ENCODE measurements at places on chromosomes 12 and 14.

DNA sequence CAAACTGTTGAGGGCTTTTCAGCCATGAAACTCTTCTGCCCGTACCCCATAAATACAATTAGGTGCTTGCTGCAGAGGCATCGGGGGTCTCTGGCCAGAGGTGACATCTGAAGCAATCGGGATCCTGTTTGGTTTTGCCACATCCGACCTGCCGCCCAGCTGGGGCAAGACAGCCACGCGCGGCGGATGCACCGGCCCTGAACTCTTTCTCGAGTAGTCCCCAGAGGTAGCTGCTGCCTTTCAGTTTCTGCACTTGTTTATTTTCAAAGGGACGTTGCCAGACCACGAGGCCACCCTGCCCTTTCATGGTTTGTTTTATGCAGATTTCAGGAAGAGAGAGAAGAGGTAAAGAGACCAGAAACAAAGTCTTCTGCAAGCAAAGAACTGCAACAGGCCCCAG lies 10.6 kb upstream of the MLXIP start:
- DNase-seq, result peak; percentile 81

DNA sequence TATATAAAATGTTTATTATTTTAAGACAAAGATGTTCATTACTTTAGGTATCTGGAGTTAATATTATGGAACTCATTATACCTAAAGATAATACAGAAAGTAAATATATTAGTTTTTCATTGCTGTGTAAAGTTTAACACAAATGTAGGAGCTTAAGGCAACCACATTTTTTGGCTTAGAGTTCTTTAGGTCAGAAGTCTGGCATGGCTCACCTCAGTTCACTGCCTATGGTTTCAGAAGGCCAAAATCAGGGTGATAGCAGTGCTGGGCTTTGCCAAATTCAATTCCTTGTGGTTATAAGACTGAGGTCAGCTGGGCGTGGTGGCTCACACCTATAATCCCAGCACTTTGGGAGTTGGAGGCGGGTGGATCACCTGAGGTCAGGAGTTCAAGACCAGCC lies 35.5 kb upstream of the PRPF39 start:
- no peak for DNase-seq

- no peak for DNase-seq
Observed at GRCh38 chr12:48572326-48572725, 2.5 kb upstream of the LALBA start.

GRCh38 chr14:68649476-68650189 lies 143.2 kb downstream of the ZFP36L1 start:
- no peak for DNase-seq

- no peak for DNase-seq
Observed at GRCh38 chr12:1351926-1352325, 242.5 kb downstream of the FBXL14 start.

GRCh38 chr12:105506678-105507310 lies 176.3 kb downstream of the C12orf75 start:
- no peak for DNase-seq

GRCh38 chr12:76029982-76030340 lies 1.6 kb downstream of the PHLDA1 start:
- DNase-seq, result peak; percentile 39

GRCh38 chr14:50602035-50602434 lies 42.1 kb downstream of the ATL1 start:
- no peak for DNase-seq

GRCh38 chr14:88106377-88106776 lies 101.4 kb downstream of the GPR65 start:
- no peak for DNase-seq

- no peak for DNase-seq
Observed at GRCh38 chr12:109988903-109989302, 7.3 kb downstream of the GIT2 start.

- no peak for DNase-seq
Observed at GRCh38 chr14:74974364-74975058, 19.1 kb upstream of the PGF start.

DNA sequence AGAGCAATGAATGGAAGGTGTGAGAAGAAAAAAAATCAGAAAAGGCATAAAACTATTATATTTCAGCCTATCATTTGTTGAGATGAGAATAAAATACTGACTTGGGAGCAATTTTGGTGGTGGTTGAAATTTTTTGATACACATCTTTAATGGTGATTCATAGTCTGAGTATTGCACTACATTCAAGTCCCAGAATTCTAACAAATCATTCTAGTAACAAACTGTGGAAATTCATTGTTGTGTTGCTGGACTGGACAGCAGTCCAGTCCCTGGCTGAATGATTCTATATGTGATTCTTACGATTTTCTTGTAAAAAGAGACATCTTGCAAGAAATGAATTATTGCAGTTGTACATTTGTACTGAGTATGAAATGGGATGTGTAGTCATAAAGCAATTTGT lies 268.6 kb downstream of the TRHDE start:
- DNase-seq, result no peak

- DNase-seq, result no peak
Observed at GRCh38 chr14:52781629-52782028, 9.8 kb downstream of the GNPNAT1 start.

DNA sequence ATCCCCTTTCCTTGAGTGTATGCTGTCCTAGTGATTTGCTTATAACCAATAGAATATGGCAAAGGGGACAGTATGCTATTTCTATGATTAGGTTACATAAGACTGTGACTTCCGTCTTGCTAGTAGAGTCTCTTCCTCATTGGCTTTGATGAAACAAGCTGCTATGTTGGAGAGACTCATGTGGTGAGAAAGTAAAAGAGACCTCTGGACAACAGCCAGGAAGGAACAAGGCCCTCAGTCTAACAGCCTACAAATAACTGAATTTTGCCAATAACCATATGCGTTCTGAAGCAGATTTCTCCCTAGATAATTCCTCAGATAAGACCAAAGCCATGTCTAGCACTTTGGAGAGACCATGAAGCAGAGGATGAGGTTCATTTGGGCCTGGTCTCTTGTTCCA lies 134.5 kb upstream of the NAV3 start:
- no peak for DNase-seq

- DNase-seq, result no peak
Observed at GRCh38 chr12:54160769-54161480, 27.9 kb downstream of the SMUG1 start.

- no peak for DNase-seq
Observed at GRCh38 chr12:72869024-72869423, 596.9 kb downstream of the TRHDE start.

- DNase-seq, result no peak
Observed at GRCh38 chr12:70895956-70896355, 24.6 kb downstream of the PTPRR start.

DNA sequence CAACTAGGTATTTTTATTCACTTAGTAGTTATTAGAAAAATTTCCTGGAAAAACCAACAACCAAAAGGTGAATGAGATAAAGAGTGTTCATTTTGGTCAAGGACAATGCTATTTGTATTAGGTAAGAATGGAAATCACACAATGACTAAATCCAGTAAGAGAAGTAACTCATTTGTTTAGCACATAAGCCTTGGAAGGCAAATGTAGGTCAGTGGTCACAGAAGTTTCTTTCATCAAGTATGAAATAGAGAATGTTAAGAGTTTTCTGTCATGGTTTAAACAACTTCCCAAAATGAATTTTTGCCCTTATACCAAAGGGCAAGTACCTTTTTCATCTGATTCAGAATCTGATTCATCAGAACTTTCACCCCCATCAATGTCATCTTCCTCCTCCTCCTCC lies 101.7 kb downstream of the KIF21A start:
- no peak for DNase-seq

DNA sequence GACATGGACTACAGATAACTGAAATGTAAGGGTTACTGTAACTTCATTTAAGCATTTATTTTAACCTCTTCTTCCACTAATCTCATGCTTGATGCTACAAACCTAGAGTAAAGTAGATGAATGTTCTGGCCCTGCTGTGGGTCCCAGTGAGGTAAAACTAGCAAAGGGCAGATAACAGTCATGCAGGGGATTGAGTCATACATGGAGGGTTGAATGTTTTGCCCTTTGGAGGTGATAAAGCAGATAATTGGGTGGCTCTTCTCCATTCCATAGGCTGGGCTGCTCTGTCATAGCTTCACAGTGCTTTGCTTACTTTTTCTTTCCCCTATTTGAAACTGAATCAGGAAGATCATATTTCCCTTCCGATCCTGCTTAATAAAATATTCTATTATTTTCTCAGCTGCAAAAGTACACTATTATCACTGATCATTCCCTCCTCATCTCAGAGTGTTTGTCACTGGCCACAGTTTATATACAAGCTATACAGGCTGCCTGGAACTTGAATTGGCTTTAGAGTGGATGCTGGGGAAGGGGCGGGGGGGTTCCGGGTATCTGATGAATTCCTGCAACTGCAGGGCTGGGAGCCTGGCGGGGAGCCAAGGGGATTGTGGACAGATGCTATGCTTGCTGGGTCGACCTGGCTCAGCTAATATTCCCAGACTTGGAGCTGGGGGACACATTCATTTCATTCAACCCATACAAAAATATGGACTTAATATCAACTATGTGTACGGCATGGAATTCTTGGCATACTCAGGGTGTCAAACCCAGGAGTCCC lies 235.1 kb downstream of the NRXN3 start:
- DNase-seq, result no peak

DNA sequence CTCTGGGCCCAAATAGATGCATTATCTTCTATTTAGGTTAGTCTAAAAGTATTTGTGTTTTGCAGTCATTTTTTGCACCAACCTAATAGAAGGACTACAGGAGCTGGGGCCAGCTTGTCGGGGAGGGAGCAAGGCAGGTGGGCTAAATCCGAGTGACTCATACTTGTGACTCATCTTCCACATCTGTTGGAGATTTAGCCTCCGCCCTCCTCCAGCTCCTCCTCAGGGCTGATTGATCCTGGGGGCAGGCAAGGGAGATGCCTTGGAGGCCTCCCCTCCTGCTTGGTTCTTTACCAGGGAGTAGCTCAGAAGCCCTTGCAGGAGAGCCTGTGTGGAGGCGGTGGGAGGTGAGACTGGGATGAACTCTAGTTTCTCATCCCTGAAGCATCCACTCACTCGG lies 27.9 kb downstream of the RHOF start:
- DNase-seq, result no peak

DNA sequence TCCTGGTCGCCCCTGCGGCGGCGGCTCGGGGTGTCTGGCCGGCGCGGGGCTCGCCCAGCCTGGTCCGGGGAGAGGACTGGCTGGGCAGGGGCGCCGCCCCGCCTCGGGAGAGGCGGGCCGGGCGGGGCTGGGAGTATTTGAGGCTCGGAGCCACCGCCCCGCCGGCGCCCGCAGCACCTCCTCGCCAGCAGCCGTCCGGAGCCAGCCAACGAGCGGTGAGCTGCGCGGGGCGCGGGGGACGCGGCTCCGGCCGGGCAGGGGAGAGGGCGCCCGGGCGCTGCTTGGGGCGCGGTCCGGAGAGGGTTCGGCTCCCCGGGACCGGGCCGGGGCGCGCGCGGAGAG lies at the start of gene LGALS3:
LGALS3 (plus strand) TSS at position 167 of the 342 bp plus-strand sequence. CDS start 8,122 bp downstream, outside the sequence.
- peak; percentile 91 for DNase-seq

- no peak for DNase-seq
Observed at GRCh38 chr12:102169922-102170621, 27.6 kb downstream of the PMCH start.

DNA sequence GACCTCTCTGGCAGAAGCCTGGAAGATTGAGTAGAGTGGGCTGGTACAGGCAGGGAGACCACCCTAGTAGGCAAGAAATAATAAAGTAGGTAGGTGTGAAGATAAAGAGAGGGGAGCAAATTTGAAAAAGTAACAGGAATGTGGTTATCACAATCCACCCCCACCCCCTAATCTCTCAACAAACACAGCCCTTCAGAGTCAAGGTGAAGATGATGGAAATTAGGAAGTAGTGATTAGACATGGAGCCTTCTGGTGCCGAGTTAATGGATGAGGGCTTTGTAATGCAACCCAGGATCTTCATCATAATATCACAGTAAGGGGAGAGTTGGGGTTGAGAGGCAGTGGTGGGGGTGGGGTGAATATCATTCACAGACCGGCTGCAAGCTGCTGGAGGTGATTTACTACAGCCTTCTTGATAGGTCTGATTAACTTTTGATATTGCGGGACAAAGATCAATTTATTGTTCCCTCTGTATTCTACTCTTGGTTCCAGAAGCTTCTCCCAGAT lies 29.2 kb upstream of the CRY1 start:
- DNase-seq, result no peak

GRCh38 chr14:101351146-101351545 lies 210.1 kb upstream of the DIO3 start:
- no peak for DNase-seq

DNA sequence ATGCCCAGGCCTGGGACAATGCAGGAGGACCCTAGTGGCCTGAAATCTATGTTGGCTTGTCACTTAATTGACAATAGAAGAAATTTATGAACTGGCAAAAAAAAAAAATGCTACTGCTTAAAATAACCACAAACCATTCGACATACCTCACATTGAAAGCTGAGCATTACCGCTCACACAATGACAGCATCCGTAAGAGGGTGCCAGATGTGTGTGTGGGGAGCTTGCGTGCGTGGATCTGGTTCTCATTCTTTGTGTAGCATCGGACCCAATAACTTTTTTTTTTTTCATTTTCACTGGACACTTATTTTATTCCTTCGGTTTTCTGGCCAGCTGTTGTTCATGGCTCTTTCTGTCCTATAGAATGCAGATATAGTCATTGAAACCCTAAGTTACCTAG lies 216.7 kb downstream of the VRK1 start:
- no peak for DNase-seq

DNA sequence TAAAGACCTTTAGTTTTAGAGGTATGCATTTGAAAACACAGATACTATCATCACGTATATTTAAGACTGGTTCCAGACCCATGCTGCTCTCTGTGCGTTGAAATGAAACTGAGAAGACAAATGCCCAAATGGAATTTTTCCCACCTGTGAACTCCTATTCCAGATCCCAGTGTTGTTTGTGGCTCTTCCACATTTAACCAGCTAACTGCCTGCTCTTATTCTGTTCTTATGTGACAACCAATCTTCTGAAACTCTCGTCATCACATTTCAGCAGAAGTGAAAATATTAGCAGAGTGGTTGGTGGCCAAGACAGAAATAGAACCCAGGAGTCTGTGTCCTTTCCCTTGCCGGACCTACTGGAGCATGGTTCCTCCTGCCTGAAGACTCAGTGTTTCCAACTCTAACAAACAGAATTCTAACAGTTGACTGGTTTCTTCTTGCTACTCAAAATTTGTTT lies 460.2 kb downstream of the RAD51B start:
- DNase-seq, result no peak

GRCh38 chr14:71730471-71730870 lies 201.8 kb upstream of the RGS6 start:
- no peak for DNase-seq
